ENCODE measurements at places on chromosomes 6 and 20. TPM values are rescaled to one million over a fixed set of nuclear protein-coding genes. Genes with fewer than 3 reads are reported as not detected.
A peak's percentile ranks its signal among the peaks of the same experiment; 100 is the strongest.

GRCh38 chr20:48669946-48670605, 157.7 kb downstream of the PREX1 start:
- no peak overlapping the region for H3K4me3 ChIP-seq
- no peaks in the 10 kb centered on the region for H3K27me3 ChIP-seq
- no peaks in the 10 kb centered on the region for H3K4me1 ChIP-seq

GRCh38 chr6:125357515-125358256, 55.9 kb upstream of the HDDC2 start:
- peaks cover 3% of the 10 kb centered on the region for H3K27me3 ChIP-seq
- no peaks in the 10 kb centered on the region for H3K36me3 ChIP-seq
- H3K27ac ChIP-seq = no peak overlapping the region
- no peak overlapping the region for H3K4me3 ChIP-seq
- peaks cover 2% of the 10 kb centered on the region for H3K4me1 ChIP-seq

GRCh38 chr6:54646069-54646950, 200.3 kb upstream of the FAM83B start:
- no peak overlapping the region for H3K4me3 ChIP-seq
- DNase-seq = no peak
- no peaks in the 10 kb centered on the region for H3K36me3 ChIP-seq
- H3K27ac ChIP-seq = no peak overlapping the region

DNA sequence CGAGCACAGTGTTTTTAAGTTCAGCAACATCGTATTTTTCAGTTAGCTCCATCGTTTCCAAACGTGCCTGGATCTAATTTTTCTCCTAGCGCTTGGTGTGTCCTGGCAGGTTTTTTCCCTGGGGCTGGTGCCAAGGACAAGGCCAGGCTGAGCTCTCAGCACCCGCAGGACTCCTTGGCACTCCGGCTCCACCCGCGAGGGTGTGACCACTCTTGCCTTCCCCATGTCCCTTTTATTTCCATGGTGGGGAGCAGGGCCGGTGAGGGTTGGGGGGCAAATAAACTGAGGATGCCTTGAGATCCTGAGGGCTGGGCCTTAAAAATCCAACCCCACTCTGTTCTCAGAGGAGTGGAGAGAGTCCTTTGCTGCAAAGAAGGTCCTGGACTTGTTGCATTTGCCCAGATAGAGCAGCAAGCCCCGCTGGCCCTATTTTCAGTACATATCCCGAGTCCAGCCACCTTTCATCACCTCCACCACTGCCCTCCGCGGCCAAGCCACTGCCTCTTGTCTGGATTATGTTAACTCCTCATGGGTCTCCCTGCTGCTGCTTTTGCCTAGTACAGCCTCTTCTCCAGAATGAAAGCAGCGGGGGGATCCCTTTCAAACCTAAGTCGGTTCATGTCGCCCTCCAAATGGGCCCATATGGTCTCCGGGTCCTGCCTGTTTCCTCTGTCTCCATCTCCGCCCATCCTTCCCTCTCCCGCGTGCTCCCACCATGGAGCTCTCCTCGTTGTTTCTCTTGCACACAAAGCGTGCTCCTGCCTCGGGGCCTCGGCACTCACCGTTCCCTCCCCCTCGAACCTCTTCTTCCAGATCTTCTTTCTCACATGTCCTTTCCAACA, 4.5 kb upstream of the RAB44 start:
- H3K27me3 ChIP-seq = no peaks in the 10 kb centered on the region
- H3K36me3 ChIP-seq = no peaks in the 10 kb centered on the region
- H3K4me1 ChIP-seq = peaks cover 8% of the 10 kb centered on the region
- no peak overlapping the region for H3K4me3 ChIP-seq
- H3K27ac ChIP-seq = no peak overlapping the region
- DNase-seq = no peak

GRCh38 chr20:48657426-48658197, 170.2 kb downstream of the PREX1 start:
- H3K27ac ChIP-seq = no peak overlapping the region
- H3K4me1 ChIP-seq = no peaks in the 10 kb centered on the region
- H3K27me3 ChIP-seq = no peaks in the 10 kb centered on the region
- no peak overlapping the region for H3K4me3 ChIP-seq
- H3K36me3 ChIP-seq = peaks cover 71% of the 10 kb centered on the region

DNA sequence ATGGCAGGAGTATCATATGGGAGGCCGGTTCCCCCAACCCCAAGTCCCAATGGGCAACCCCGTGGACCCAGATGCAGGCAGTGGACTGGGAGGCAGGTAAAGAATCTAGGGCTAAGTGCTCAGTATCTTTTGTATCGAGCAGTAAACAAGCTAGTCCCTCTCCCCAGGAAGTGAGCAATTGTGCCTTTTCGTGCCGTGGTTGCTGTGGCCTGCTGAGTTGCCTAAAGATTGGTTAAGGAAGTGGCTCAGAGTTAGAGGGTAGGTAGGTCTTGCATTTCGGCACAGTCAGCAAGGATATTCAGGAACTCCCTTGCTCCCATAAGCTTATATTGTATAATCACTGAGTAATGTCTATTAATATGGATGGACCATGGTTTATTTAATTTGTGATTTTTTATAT, 1.3 kb upstream of the DNAH8 start:
- no peaks in the 10 kb centered on the region for H3K36me3 ChIP-seq
- no peak overlapping the region for H3K27ac ChIP-seq
- no peak for DNase-seq

DNA sequence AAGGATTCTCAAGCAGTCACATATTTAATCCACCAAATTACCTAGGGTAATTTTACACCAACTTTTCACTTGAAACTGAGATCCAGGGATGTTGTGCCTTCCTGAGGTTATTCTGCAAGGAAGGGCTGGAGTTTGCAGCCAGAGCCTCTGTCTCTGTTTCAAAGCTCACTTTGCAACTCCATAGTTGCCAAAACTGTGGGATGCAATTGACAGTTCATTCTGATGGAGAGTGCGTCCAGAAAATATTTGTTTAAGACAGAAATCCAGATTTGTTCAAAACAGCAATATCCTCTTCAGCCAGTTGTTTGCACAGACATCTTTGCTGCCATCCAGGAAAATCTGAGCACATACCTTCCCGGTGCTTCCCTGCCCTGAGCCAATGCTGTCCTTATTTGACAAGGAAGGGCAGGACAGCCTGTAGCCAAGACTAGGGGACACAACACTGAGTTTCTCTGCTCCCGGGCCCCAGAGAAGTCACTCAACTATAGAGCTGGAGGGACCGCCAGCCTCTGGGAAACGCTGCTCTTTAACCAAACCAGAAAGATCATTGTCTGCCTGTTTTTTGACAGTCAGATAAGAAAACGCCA, 297.4 kb downstream of the HIVEP2 start:
- H3K4me3 ChIP-seq = no peak overlapping the region
- H3K4me1 ChIP-seq = no peaks in the 10 kb centered on the region
- H3K27me3 ChIP-seq = no peaks in the 10 kb centered on the region
- no peaks in the 10 kb centered on the region for H3K36me3 ChIP-seq

DNA sequence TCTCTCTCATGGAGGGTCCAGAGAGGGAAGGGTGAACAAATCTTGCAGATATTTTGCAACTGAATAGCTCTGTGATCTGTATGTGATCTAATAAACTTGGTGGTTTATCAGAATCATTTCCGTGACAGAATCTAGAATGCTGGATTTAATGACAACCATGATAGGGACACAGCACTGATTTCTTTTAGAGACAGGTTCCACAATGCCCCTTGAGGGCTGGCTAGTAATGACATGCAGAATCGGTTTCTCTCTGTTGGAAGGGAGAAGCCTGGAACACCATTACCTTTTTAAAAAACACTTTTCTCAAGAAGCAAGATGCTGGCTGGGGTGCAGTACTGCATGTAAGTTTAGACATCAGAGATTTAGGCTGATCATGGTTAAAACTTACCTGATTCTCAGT, 313.4 kb downstream of the CDH26 start:
- H3K27ac ChIP-seq = no peak overlapping the region
- H3K4me3 ChIP-seq = no peak overlapping the region

- peaks cover 12% of the 10 kb centered on the region for H3K27me3 ChIP-seq
- peaks cover 15% of the 10 kb centered on the region for H3K4me1 ChIP-seq
- no peaks in the 10 kb centered on the region for H3K36me3 ChIP-seq
- H3K4me3 ChIP-seq = no peak overlapping the region
Observed at GRCh38 chr6:116877743-116878142, 701 bp downstream of the RFX6 start.

DNA sequence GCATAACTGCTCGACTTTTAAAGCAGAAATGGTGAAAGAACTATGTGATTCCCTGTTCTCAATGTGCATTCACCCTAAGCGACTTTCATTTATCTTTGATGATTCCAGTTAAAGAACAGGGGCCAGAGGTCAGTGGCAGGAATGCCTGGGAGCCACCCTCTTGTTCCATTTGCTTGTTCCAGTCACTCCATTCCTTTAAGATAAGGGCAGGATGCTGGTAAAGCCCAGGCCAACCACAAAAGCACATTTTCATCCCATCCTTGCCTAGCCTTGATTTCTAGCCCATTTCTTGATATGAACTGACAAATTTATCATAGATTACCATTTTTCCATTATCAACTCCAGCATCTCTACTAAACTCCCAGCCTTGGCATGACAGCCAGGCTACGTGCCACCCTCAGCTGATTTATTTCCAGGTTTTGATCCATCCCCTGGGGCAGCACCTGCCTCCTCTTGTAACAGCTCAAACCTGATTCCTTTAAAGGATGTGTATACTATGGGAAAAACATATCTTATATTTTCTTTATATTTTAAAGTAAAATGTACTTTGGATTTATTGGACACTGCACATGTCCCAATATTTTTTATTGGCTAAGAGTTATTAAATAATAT, 19.2 kb downstream of the HMGN3 start:
- no peak overlapping the region for H3K4me3 ChIP-seq
- no peak for DNase-seq
- peaks cover 20% of the 10 kb centered on the region for H3K4me1 ChIP-seq
- no peaks in the 10 kb centered on the region for H3K27me3 ChIP-seq
- no peak overlapping the region for H3K27ac ChIP-seq

DNA sequence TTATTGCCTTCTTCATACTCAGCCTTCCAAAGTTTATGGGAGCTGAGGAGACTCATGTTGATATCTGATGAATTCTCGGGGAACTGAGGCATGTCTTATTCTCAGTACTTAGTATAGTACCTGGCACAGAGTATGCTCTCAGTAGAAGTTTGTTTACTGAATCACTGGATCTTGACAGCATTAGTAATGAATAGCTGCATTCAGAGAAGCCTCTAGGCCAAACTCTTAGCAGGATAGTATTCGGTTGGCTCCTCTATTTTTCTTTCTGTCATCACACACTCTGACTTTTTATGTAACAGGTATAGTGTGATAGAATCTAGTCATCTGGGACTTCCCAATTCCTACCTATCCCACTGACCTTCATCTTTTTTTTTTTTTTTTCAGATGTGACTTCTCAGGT, 566.4 kb upstream of the MAN1A1 start:
- no peak overlapping the region for H3K4me3 ChIP-seq
- H3K36me3 ChIP-seq = no peaks in the 10 kb centered on the region
- no peak overlapping the region for H3K27ac ChIP-seq
- no peaks in the 10 kb centered on the region for H3K4me1 ChIP-seq
- no peak for DNase-seq
- no peaks in the 10 kb centered on the region for H3K27me3 ChIP-seq

DNA sequence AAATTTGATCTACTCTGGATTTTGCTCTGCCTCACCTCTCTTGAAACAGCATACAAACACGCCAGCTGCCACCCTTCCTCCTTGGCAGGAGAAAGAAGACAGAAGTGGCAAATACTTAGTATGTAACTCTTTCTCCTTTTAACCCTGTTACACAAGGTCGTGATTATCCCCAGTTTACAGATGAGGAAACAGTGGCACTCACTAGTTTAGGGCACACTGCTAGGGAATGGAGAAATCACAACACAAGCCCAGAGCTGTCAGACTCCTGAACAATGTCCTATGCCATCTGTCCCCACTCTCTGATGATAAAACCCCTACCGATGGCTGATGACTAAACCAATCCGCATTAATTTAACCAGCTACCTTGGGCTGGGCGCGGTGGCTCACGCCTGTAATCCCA, 79.7 kb downstream of the FGD2 start:
- H3K27ac ChIP-seq = no peak overlapping the region
- H3K4me3 ChIP-seq = no peak overlapping the region
- peaks cover 13% of the 10 kb centered on the region for H3K4me1 ChIP-seq
- no peak for DNase-seq

DNA sequence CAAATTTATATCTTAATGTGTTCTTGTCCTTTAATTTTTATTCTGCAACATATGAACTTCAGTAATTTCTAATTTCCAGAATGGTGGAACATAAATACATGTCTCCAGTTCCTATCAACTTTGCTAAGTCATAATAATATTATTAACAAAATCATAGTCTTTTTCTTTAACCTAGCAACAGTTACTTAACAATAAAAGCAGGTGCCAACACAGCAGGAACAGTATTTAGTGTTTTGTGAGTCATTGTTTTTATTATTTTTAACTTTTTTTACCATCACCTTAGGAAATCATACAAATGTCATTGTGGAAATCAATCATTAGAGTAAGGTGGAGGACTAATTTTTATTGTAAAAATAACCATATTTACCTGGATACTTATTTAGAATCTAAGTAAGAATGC, 133.5 kb downstream of the PLCB1 start:
- no peak overlapping the region for H3K4me3 ChIP-seq
- H3K27ac ChIP-seq = peak overlapping the region; percentile 36
- no peaks in the 10 kb centered on the region for H3K27me3 ChIP-seq
- no peaks in the 10 kb centered on the region for H3K36me3 ChIP-seq
- no peak for DNase-seq

GRCh38 chr6:16316741-16317251, 78.4 kb downstream of the GMPR start:
- peaks cover 45% of the 10 kb centered on the region for H3K4me1 ChIP-seq
- no peaks in the 10 kb centered on the region for H3K27me3 ChIP-seq
- no peak overlapping the region for H3K4me3 ChIP-seq
- H3K36me3 ChIP-seq = no peaks in the 10 kb centered on the region

DNA sequence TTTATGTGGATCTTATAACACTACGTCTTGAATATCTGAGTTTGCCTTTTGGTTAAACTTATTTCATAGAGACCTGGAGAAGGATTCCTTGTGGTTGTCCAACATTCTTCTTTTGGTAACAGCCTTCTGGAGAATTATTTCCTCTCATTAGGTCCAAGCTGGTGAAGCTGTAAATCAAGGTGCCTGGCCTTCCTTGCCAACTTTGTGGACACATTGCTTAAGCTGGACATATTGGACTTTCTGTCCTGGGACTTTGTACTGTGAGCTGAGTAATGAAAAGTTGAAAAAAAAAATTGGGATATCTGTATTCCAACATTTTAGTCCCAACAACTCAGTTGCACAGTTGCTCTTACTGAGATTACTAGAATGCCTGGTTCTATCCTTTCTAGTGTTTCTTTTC, 186.2 kb downstream of the HAO1 start:
- no peaks in the 10 kb centered on the region for H3K36me3 ChIP-seq
- no peaks in the 10 kb centered on the region for H3K4me1 ChIP-seq
- H3K27me3 ChIP-seq = no peaks in the 10 kb centered on the region
- no peak for DNase-seq
- no peak overlapping the region for H3K27ac ChIP-seq

GRCh38 chr20:13396826-13397225, 175.8 kb downstream of the ISM1 start:
- no peak for DNase-seq
- H3K36me3 ChIP-seq = no peaks in the 10 kb centered on the region
- no peak overlapping the region for H3K27ac ChIP-seq
- H3K27me3 ChIP-seq = no peaks in the 10 kb centered on the region

GRCh38 chr6:3876101-3876500, 26.9 kb downstream of the FAM50B start:
- DNase-seq = no peak
- H3K27ac ChIP-seq = peak overlapping the region; percentile 66
- H3K36me3 ChIP-seq = no peaks in the 10 kb centered on the region

The GHRH gene
- total RNA-seq = not detected

The PRR18 gene
- total RNA-seq = 0.23 TPM

The PACSIN1 gene
- 1.3 TPM for total RNA-seq

The NRSN1 gene
- total RNA-seq = 0.11 TPM

The RBCK1 gene
- 75.7 TPM for total RNA-seq

All from esophagus muscularis mucosa (tissue), 4 donors.